Left ventricle myocardium superior (tissue), 1 donor: ENCODE measurements at places on chromosomes 4 and X. TPM values are rescaled to one million over a fixed set of nuclear protein-coding genes. Genes with fewer than 3 reads are reported as not detected.

DNA sequence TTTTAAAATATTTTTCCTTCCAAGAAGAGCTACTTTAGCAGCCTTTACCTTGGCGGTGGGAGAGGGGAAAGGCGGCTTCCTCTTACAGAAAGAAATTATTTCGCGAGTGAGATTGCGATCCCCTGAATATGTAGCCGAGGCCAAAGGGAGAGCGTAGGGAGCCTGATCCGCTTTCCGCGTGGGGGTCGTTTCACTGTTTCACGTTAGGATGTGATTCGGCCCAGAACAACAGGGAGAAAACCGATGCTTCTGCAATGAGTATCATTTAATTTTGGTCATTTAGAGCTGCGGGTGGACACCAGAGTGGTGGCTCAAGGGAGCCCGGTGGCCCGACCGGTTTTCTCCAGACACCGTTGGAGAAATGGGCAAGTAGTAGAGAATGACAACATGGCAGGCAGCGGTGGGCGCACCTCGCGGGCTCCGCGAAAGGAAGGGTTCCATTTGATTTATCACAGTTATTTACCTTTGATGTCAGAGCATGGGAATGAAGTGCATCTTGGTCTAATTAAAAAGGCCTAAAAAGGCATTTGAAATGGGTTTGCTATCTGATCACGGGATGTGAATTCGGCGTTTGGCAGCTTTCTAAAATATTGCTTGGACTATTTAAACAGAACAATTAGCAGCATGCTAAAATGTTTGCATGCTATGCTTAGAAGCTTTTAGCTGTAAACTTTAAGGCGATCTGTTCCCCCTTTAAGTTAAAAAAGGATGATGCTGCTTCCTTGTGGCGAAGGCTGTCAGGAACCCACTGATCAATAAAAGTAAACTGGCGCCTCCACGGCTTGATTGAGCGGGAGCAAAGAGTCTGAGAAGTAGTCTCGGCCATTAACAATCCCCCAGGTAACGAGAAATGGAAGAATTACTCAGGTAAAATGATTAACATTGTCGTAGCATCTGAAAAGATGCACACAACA is 2.0 kb upstream of the PCDH19 start:
- no peak for DNase-seq

DNA sequence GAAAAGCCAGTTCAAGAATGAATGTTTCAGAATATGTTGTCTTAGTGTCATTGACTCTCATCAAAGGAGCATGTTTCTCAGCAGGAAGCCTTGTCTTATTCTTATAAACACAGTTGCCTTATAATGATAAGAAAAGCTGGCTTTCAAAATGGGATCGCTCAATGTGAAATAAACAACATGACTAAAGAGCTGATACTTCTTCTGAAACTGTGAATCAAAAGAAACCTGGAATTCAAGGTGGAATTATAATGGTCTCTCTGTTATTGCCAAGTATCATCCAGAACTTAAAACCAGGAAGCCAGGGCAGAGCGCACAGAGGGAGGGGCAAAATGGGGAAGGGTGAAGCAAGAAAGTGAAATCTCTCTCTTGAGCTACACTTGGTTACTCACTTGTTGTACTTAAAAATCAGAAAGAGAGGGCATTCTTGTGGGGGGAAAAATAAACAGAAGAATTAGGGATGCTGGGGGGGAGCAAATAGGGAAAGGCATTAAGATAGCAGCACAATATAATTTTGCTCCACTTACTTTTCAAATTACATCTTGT is 270.0 kb downstream of the MAPK10 start:
- DNase-seq: no peak

- DNase-seq: peak; percentile 64
Measured at GRCh38 chrX:50638123-50638522, 167.5 kb upstream of the DGKK start.

DNA sequence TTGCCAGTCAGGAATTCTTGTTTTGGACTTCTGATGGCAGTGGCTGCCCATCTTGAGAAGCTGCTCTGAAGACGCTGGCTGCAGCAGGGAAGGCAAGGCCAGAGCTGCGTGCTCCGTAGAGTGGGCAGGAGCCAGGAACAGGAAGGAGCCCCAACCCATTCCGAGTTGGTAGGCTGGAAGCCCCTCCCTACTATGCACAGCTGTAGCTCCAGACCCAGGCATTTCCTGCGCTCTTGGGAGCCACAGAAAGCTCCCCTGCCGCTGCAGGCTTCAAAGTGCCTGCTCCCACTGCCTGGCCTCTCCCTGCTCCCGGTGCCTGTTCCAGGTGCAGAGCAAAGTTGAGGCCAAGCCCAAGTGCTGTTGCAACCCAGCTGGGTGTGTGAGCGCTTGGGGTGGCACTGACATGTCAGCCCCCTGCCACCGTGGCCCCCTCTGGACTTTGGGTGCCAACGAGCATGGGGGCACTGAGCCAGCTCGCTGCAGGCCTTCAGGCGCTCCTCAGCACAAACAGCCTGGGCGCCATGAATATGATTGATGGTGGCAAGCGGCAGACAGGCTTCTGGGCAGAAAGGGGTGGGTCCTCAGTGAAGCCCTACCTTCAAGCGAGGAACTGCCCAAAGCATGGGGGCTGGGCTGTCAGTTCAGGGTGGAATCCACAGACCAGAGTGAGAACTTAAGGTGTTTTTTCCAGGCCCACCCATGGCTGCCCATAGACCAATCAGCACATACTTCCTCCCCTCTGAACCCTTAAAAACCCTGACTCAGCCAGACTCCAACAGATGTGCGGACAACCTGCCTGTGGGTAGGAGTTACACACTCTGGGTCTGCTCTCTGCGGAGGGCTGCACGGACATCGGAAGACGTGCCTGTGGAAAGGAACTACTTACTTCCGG is 677.2 kb upstream of the INTU start:
- DNase-seq: peak; percentile 21

GRCh38 chrX:49838374-49838773 is 9.3 kb downstream of the PAGE4 start:
- DNase-seq: no peak

- no peak for DNase-seq
Measured at GRCh38 chr4:947491-947971, 15.3 kb downstream of the TMEM175 start.

- peak; percentile 100 for DNase-seq
Measured at GRCh38 chr4:48340965-48341775, at the start of gene SLAIN2. Gene SLAIN2, plus strand, starts transcription at chr4:48341529. Its CDS starts 211 bp downstream, at chr4:48341740.

DNA sequence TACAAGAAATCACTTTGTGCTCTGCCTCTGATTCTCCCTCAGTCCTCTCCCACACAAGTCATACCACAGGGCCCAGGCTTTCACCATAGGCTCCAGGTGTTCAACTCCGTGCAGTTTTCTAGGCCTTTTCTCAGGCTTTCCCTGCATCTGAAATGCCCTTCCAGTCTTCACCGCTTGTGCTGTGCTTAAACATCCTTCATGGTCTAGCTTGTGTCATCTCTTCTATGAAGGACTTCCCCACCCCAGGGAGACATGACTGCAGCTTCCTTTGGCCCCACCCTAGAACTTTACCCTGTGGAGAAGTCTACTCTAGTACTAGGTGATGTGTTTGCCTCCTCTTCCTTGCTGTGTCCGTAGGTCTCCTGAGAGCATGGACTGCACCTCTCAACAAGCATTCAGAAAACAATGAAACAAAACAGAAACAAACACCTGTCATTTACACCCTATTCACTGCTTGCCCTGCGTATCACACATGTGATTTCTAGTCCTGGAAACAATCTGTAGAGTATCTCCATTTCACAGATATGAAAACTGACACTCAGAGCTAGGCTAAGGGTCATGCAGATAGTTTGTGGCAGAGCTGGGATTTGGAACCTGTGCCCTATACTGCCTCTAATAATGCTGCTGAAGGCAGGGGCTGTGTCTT is 22.7 kb upstream of the LEF1 start:
- DNase-seq: no peak

GRCh38 chr4:150181536-150181935 is 103.3 kb downstream of the DCLK2 start:
- DNase-seq: no peak

CTAG1B gene
- total RNA-seq: not detected

IL13RA1 gene
- 17.2 TPM for total RNA-seq

DNA sequence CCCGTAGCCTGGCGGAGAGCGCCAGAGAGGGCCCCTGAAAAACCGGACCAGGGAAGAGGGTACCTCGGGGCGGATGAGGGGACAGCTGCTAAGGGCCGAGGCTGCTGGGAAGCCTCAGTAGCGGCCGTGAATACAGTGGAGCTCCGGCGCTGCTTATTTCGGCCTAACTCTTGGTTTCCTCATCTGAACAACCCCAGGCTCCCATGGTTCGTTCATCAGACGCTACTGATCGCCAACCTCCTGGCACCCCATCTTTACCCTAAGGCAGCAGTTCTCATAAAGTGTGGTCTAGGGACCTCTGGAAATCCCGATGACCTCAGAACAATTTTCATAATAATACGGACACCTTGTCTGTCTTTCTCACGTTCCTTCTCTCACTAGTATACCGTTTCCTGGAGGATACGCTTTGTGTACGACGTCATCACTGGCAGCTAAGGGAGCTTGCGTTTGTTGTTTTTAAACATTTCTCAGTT is 645 bp upstream of the RAB28 start:
- no peak for DNase-seq

HAND2 gene
- total RNA-seq: 180 TPM

DNA sequence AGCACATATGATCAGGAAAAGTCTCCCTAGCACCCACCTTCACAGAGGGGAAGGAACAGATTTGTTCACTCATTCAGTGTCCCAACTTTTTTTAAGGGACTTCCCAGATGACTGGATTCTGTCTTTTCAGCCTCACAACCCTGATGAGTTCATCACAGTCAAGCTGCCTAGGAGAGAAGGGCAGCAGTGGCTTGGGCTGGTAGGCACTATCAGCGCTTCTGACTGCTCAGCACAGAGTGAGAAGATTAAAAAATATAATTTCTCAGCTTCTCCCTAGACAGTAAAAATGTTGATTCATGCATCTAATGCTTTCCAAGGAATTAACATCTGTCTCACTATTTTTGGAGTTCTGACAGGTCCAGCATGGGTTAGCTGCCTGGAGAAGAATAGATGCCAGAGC is 328.2 kb downstream of the DTHD1 start:
- no peak for DNase-seq

- no peak for DNase-seq
Measured at GRCh38 chr4:93466446-93466845, 362.1 kb upstream of the ATOH1 start.

- DNase-seq: no peak
Measured at GRCh38 chr4:163680386-163681098, 186.1 kb downstream of the TMA16 start.

- no peak for DNase-seq
Measured at GRCh38 chrX:18996536-18996935, 12.6 kb upstream of the PHKA2 start.

FAM9C gene
- 1.2 TPM for total RNA-seq

DNA sequence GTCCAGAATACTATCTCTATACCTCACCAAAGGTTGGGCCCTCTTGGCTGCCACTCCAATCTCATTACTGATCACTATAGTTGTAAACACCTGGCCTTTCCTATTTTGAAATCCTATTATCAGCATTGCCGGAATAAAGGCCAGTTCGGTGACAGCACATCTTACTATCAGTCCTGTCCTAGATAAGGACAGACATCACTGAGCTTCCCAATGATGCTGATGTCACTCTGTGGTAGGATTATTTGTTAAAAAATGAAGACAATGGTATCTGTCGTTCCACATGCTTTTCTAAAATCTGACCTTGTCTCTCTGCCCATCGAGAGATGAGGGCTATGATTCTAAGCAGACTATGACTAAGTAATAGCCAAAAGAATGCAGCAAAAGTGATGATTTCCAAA is 260.4 kb downstream of the PDGFC start:
- DNase-seq: no peak

DMRTC1B gene
- not detected for total RNA-seq

- DNase-seq: no peak
Measured at GRCh38 chrX:153307276-153308178, 14.0 kb downstream of the PNMA6F start.

DNA sequence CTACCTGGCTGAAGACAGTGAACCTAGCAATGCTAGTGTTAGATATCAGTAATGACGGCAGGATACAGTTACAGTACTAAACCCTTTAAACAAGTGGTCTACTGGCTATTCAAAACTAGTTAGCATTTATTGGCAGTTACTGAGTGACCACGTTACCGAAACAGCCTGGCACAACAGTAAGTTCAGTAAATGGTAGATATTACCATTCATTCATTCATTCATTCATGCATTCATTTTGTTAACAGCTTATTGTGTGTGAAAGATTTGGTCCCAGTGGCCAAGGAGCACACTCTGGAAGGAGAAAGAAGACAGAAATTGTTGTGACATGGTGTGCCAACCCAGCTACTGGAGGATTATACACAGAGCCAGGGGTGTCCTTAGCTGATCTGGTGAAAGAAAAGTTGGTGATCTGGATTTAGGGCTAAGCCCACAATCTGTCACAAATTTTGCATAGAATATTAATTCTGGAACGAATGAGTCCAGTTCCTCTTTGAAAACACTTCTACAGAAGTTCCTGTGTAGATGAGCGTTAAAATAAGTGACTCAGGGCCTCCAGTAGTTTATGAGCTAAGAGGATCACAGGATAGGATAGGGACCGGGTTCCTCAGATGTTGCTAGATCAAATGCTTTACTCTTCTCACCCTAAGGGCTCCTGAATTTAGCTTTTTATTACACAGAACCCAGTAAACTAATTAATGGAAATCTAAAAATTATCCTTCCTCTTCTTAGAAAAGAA is 179.1 kb downstream of the CBR4 start:
- no peak for DNase-seq

- no peak for DNase-seq
Measured at GRCh38 chr4:159041054-159042034, 61.5 kb upstream of the RAPGEF2 start.

DNA sequence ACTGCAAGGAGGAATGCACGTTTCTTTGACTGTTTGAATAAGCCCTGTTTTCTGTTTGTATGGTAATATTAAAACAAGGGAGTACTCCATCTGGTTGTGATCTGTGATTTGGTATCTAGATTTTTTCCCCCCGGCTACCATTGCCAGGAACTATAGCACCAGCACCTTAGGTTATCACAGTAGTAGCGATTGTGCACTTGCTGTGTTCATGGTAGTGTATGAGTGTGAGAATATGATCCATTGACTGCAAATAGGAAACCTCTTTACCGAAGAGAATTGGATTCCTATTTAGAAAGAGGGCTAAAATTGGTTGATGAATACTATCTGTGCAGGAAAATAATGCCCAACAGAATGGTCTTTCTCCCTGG is 69.9 kb downstream of the LARP7 start:
- DNase-seq: no peak

- DNase-seq: peak; percentile 57
Measured at GRCh38 chr4:1233641-1234308, 15.2 kb downstream of the CTBP1 start.

GRCh38 chr4:118927974-118928373 is 39.3 kb downstream of the SYNPO2 start:
- DNase-seq: peak; percentile 63

SASH3 gene
- total RNA-seq: 1.8 TPM
